ENCODE measurements at places on chromosomes 1 and 21.
A peak's percentile ranks its signal among the peaks of the same experiment; 100 is the strongest.

GRCh38 chr1:232695621-232696385 lies 65.9 kb upstream of the SIPA1L2 start:
- no peak for DNase-seq

- DNase-seq: no peak
Observed at GRCh38 chr1:62900566-62900965, 116.6 kb downstream of the ATG4C start.

DNA sequence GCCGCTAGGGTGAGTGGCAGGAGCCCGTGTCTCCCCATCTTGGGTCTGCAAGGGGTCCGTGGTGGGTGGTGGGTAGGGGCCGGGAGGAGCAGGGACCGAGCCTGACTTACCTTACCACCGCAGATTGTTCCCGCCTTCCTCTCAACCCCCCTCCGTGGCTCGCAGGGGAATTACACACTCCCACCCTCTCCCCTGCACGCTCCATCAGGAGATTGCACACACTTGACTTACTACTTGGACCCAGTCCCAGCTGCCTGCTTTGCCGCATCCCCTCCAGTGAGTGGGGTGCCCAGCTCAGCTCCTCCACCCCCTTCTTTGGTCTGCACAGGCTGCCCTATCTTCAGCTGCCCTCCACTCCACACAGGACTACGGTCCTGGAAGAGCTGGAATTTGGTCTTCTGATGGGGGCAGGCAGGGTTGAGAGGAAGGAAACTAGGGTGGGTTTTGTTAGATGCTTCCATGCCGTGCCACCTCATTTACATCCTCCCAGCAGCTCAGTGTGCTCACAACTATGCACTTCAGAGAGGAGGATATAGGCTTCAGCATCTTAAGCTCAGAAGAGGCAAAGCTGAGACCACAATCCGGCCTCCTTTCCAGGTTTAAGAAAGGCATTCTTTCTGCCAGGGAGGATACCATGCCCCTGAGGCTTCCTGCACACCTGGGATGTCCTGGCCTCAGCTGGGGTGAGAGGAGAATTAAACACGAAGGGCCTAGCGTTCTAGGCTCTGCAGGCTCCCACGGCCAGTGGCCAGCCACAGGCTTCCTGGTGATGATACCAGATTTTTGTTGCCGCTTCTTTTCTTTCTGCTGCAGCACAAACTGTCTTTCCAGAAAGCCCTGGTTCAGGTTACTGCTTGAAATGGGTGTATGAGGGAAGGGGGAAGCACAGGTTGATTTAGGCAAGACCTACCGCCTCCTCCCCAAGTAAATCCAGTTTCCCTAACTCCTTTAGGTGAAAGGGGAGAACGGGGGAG lies 2.3 kb downstream of the KCNC4 start:
- no peak for DNase-seq

DNA sequence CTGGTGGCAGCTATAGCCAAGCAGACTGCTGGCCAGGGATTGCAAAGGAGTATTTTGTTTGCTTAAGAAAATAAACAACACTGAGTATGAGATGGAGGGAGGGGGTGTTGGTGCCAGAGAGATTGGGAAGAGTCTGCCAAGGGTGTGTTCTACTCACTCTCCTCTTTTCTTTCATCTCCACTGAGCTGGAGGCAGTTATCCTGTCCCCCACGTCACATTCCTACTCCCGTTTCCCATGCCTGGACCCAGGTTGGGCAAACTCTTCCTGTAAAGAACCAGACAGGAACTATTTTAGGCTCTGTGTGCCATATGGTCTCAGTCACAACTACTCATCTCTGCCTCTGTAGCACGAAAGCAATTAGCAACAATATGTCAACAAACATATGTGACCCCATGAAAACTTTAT lies 1.4 kb upstream of the IL24 start:
- peak; percentile 75 for DNase-seq

- DNase-seq: no peak
Observed at GRCh38 chr1:114328361-114328904, 174.8 kb upstream of the SYT6 start.

DNA sequence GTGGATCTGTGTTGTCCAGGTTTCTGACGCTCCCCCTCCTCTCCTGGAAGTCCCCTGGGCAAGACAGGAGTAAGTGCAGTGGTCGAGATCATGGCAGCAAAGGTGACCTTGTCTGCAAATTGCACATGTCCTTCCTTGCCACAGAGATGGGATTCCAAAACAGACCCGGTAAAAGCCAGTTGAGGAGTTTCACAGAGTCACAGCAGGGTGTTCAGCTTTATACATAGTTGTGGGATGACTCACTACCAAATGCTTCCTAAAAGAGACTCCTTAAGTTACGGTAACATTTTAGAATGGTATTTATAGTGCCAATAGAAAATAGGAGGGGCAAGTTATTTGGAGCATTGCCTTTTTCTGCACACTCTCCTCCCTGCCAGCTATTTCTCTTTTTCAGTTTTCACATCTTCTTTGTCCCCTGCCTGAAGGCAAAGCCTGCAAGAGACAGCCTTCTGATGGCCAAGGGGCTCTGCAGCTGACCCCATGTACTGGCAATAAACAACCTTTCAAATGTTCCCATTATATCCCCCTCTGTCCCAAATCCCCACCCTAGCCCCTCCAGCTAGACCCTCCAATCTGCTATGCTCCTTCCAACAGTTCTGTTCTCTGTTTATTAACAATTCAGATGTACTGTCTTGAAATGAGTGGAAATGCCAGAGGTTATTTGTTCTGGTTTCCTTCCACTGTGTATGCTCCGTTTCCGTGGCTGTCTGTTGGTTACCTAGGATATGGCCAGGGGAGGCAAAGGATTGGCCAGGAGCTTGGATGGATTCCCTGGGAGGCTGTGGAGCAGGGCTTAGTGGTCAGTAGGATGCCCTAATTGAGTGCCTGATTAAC lies 115.0 kb downstream of the TGFB2 start:
- DNase-seq: peak; percentile 87

- DNase-seq: no peak
Observed at GRCh38 chr1:46394108-46394871, at the start of gene FAAH. TSS of gene FAAH (plus strand) at chr1:46394317. CDS start at chr1:46394349, 32 bp downstream.

GRCh38 chr1:63615768-63616420 lies 22.7 kb downstream of the PGM1 start:
- DNase-seq: peak; percentile 59

- DNase-seq: no peak
Observed at GRCh38 chr1:113394043-113394862, 3.9 kb downstream of the MAGI3 start.

- no peak for DNase-seq
Observed at GRCh38 chr1:177464686-177465085, 293.9 kb downstream of the BRINP2 start.

GRCh38 chr1:31161571-31161970 lies 78.1 kb downstream of the NKAIN1 start:
- DNase-seq: no peak

GRCh38 chr21:27953340-27954045 lies 986.6 kb upstream of the ADAMTS5 start:
- DNase-seq: no peak

GRCh38 chr1:4424254-4424653 lies 230.2 kb upstream of the AJAP1 start:
- no peak for DNase-seq

DNA sequence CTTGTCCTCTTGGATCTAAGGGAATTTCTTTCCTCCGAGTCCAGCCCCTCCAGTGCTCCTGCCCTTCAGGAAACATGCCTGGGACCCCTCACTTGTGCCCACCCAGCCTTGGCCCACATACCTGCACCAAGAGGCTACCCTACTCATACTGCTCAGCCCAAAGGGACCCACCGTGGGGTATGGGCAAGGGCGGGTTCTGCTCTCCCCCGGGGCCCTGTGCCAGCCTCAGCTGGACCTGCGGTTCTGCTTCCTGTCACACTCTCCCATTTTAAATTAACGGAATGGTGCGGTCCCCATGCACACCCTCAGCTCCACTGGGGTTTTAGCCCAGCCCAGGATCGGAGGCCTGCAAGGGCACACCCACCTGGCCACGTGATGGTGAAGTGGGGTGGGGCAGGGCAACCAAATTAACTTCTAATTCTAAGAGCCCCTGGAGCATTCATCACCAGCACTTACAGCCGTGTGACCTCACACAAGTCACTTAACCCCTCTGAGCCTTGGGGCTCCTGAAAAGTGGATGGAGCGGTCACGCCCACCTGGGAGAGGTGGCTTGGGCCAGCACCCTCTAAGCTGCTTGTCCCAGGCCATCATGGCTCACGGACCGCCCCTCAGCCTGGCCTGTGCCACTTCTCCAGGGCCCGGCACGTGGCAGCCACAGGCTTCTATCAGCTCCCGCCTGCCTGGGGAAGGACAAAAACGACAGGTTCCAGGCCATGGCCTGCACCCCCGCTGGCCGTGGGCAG lies 28.3 kb downstream of the TP73 start:
- no peak for DNase-seq

DNA sequence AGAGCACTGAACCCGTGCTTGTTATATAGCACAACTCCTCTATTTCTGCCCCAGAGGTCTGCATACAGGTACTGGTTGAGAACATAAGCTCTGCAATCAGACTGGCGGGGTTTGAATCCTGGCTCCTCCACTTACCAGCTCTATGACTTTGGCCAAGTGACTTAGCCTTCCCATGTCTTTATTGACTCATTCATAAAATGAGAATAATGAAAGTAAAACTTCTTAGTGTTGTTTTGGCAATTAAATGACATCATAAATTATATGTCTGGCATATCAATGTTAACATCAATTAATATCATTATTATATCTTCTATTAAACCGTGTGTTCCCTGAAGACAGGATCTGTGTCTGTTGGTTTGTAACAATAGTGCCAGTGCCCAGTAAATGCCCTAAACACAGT lies 4.3 kb downstream of the INKA2 start:
- DNase-seq: no peak

GRCh38 chr1:7331926-7332535 lies 439.1 kb upstream of the VAMP3 start:
- DNase-seq: peak; percentile 53

- no peak for DNase-seq
Observed at GRCh38 chr1:4483021-4483625, 171.3 kb upstream of the AJAP1 start.

- DNase-seq: no peak
Observed at GRCh38 chr1:206690516-206690915, 5.8 kb downstream of the MAPKAPK2 start.

DNA sequence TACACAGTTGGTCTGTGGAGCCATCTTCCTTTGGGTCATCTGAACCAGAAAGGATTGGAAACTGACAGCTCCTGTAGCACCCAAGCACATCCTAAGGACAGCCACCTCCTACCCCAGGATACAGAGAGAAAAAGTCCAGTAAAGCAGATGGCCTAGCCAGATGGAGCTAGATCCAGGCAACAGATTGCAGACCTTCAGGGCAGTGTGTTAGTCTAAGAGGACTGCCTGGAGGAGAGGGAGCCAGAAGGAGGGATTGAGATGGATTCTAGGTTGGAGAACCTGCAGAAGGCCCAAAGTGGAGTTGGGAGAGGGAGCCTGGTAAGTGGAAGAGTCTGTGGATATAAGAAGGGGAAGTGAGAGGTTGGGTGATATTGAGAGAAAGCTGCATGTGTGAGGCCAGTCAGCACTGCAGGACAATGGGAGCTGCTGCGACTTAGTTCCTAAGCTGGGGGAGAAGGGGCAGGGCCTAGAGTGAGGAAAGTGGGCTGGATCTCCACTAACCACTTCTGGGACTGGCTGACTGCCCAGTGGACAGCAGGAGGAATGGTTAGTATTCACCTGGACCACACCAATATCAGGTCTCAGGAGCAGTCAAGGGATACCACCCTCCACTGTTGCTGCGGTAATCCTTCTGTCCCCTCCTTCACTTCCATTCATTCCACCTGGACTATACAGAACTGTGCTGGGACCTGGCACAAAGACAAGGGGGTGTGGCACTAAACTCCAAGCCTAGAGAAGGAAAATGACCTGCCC lies 13.4 kb downstream of the BCAN start:
- DNase-seq: no peak

- no peak for DNase-seq
Observed at GRCh38 chr1:40599926-40600325, 65.6 kb downstream of the RIMS3 start.

GRCh38 chr1:198701766-198702539 lies 63.1 kb downstream of the PTPRC start:
- DNase-seq: no peak

GRCh38 chr1:16153096-16153998 lies 2.5 kb downstream of the EPHA2 start:
- DNase-seq: no peak

DNA sequence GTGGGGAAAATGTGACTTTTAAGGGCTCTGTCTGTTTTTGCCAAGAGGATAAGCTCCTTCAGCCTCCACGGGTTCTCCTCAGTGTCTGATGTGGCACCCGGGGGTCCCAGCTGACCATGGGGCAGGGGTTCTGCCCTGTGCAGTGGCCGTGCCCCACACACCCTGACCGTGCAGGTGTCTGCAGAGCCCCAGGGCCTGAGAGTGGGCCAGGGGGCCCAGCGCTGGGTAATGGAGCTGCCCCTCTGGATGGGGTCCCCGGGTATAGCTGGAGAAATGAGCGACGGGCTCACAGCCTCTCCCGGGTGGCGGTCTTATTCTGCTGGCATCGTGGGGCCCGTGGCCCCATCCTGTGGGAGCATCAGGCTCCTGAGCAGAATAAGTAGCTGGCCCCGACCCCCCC lies 2.9 kb upstream of the PFKL start:
- no peak for DNase-seq

- no peak for DNase-seq
Observed at GRCh38 chr21:38806153-38806941, 618 bp downstream of the ETS2 start.

- no peak for DNase-seq
Observed at GRCh38 chr1:14975119-14975518, 178.4 kb upstream of the TMEM51 start.

DNA sequence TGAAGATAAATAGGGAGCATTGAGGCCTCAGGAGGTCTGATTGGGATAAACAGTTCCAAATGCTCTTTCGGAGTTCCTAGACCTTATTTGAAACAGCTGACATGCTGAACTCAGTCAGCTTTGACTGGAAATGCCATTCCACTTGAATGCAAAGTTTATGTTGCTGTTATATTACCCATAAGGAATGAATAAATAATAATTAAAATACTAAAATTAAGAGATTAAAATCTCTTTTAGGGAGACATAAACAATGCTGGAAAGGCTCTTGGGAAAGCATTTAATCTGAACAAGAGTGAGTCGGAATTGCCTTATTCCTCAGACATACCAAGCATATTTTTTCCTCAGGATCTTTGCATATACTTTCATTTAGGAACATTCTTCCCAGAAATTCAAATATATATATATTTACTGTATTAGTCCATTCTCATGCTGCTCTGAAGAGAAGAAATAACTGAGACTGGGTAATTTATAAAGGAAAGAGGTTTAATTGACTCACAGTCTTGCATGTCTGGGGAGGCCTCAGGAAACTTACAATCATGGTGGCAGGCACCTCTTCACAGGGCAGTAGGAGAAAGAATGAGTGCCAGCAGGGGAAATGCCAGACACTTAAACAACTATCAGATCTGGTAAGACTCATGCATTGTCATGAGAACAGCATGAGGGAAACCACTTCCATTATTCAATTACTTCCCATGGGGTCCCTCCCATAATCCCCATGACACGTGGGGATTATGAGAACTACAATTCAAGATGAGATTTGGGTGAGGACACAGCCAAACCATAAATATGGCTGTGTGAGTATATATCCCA lies 318.2 kb upstream of the PLXNA2 start:
- DNase-seq: no peak
